ENCODE measurements at places on chromosomes 5 and 9.

GRCh38 chr5:7763621-7764072 lies 87.3 kb downstream of the CFAP90 start:
- no peak for DNase-seq

- peak; percentile 82 for DNase-seq
Observed at GRCh38 chr9:127980060-127980705, 606 bp downstream of the EEIG1 start.

DNA sequence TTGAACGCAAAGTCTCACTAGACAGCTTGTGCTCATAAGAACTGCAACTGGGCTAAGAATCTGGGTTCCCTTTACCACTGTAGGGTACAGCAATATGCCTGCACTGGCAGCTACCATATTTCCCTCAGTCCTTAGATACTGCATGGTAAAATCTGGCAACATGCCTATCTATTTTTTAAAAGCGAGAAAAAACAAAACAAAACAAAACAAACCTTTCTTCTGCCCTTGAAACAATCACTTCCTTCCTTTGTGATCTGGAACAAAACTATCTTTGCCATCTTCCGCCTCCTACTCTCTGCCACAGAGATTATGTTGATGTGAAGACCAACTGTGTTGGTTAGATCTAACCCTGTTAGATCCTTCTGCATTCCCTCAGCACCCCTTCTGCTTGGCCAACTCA lies 242.9 kb downstream of the EBF1 start:
- no peak for DNase-seq

DNA sequence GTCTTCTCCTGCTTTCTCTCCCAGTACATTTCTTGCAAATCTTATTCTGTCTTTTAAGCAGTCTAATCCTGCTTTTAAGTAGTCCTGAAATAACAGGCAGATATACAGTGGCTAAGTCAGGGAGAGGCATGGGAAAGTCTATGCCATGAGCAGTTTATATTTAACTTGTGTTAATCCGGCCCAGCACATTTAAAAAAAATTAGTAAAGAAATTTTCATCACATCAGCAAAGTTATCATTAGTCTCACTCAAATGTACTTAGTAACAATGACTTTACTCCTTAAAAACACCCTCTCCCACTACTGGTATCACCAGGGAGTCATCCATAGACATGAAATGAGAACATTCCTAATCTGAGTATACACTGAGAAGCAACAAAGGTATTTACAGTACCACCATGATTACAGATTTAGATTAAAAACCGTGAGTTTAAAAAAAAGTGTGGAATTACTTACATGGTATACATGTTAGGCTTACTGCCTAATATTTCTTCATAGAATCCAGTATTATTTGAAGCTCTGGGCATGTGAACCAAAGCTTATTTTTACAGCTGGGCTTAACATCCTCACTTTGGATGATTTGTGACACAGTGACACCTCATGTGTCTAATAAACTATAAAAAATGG lies 75.9 kb upstream of the DAB2 start:
- DNase-seq, result no peak

DNA sequence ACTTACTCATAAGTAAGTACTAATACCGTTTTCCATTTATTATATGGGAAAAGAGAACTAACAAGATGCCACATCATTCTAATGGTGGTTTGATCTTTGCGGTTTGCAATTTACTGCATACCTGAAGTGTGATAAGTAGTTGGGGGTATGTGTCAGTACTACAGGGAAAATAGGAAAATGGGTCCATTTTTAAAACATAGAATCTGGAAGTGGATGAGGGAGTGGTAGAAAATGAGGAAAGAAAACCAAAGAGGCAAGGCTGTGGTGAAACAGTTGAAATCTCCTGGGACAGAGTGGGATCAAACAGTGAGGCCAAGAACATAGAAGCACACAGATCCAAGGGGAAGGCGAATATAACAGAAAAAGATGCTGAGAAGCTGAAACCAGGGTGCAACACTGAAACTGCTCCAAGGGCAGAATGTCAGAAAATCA lies 6.7 kb downstream of the ADAMTSL1 start:
- no peak for DNase-seq

GRCh38 chr5:93673316-93673954 lies 68.0 kb downstream of the POU5F2 start:
- DNase-seq, result no peak

All from suprapubic skin (tissue), 4 donors.